ENCODE measurements at places on chromosomes 3 and 15. TPM values are rescaled to one million over a fixed set of nuclear protein-coding genes. Genes with fewer than 3 reads are reported as not detected.

Gene CRYGS
- 0.40 TPM for total RNA-seq

Gene GOLGA8Q
- total RNA-seq = not detected

Gene PAK6
- 0.91 TPM for total RNA-seq

Gene ZNF80
- total RNA-seq = not detected

Gene FBXO40
- not detected for total RNA-seq

Gene LNP1
- 3.8 TPM for total RNA-seq

Gene OXNAD1
- 18.0 TPM for total RNA-seq

Gene MLF1
- total RNA-seq = 15.8 TPM

Gene PARP15
- total RNA-seq = not detected

Gene ADGRG7
- total RNA-seq = not detected

Gene IQCH
- total RNA-seq = 4.8 TPM

Gene C3orf85
- not detected for total RNA-seq

Gene NLGN1
- total RNA-seq = 12.6 TPM

Gene C3orf22
- not detected for total RNA-seq

Gene PCSK6
- total RNA-seq = 1.5 TPM

Gene GASK1A
- total RNA-seq = not detected

Gene SMCO1
- total RNA-seq = not detected

Gene HGD
- not detected for total RNA-seq

Gene AGBL1
- total RNA-seq = not detected

Gene SUSD5
- 9.7 TPM for total RNA-seq

Gene FILIP1L
- total RNA-seq = not detected

Gene LDHAL6B
- total RNA-seq = not detected

Gene ELL3
- total RNA-seq = 1.2 TPM

Gene SAXO2
- total RNA-seq = not detected

Gene GLDN
- total RNA-seq = 1.1 TPM

Gene LRRC15
- 0.11 TPM for total RNA-seq

Gene CKMT1A
- total RNA-seq = 0.45 TPM

Gene CCR8
- not detected for total RNA-seq

Gene RBPMS2
- total RNA-seq = 0.16 TPM

Gene IREB2
- total RNA-seq = 13.5 TPM

Gene SCN11A
- total RNA-seq = not detected

Gene CKMT1B
- total RNA-seq = not detected

Measured in A375 (cell line).